ENCODE measurements at places on chromosomes 12 and 14. TPM values are rescaled to one million over a fixed set of nuclear protein-coding genes. Genes with fewer than 3 reads are reported as not detected.

TMEM120B gene
- polyA plus RNA-seq, result 8.5 TPM

PKP2 gene
- polyA plus RNA-seq, result 26.5 TPM

TEX52 gene
- not detected for polyA plus RNA-seq

GALNT9 gene
- polyA plus RNA-seq, result not detected

LTB4R2 gene
- 7.5 TPM for polyA plus RNA-seq

RNU4-1 gene
- polyA plus RNA-seq, result not detected

STYK1 gene
- 1.3 TPM for polyA plus RNA-seq

COL2A1 gene
- polyA plus RNA-seq, result 0.14 TPM

DNA sequence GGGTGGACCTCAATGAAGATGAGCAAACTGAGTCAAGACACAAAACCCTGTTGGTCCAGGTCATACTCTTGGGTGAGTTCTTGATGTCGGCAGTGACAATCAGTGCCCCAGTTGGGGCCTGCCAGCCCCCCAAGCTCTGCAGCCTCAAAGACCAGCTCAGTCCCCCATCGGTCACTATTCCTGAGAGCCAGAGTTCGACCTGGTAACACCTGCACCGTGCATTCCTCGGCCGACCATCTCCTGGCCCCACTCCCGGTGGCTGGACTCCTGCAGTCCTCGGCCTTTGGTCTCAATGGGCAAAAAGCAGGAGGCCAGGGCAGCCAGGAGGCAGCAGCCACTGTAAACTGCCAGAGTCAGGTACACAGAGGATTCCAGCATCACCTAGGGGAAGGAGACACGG, 32.5 kb downstream of the DAO start:
- no peak for DNase-seq

GRCh38 chr12:87169010-87169409, 860.2 kb downstream of the C12orf50 start:
- DNase-seq, result no peak

GRCh38 chr12:48118284-48118871, 786 bp upstream of the PFKM start:
- DNase-seq, result no peak

GRCh38 chr14:95577067-95577800, 42.4 kb downstream of the GLRX5 start:
- no peak for DNase-seq

DNA sequence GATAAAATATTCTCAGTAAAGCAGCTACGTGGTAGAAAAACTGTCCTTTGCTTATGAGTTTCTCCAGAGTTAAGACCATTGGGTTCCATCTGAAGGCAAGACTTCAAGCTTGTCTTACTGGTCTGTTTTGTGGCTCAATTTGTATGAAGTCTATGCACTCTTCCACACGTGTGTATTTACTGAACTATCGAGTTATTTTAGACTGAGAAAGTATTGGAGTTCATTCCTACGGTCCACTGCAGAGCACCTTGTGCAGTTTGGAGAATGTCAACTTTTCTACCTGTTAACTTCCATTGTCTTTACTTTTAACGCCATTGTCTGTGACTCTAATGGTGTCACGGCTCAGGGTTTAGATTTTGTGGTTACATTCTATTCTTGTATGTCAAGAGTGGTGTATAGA, 3.7 kb downstream of the HIF1A start:
- DNase-seq, result no peak

- DNase-seq, result no peak
These were observed 669.8 kb upstream of the LRFN5 start for GRCh38 chr14:40936861-40937260.

DNA sequence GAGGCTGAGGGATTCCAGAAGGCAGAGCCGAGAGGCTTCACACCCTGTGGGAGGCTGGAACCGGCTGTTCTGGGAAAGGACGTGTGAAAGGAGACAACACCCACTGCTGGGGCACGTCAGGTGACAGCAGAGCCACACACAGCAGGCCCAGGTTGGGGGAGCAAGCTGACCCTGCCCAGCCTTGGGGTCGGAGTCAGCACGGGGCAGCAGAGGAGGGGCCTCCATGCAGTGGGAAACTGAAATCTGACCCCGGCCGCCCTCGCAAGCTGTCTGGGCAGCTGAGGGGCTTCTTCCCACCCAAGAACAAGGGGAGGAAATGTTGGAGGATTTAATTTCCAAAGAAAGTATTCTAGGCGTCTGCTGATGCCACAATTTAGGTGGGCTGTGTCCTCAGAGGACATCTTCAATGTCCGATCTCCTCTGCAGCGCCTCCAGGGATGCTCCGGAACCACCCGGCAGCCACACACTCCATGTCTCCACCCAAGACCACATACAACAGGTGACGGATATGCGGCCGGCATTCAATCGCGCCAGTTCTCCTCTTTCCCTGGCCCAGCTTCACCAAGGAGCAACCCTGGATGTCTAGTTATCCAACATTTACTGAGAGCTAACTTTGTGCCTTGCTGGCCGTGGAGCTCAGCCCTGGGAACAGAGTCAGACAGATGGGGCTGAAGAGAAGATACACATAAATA, 30.7 kb downstream of the SNRNP35 start:
- no peak for DNase-seq

DNA sequence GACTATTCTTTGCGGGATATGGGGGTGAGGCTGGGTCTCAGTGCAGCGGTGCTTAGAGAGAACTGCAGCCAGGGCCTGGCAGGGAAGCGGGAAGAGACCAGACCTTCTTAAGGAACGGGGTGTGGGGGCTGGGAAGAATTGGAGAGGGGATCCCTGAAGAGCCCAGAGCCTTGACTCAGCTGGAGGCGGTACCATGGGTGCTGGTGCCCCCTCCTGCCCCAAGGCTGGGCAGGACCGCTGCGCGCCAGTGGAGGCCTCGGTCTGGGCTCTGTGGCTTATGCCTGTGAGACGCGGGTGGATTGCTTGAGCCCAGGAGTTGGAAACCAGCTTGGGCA, 1.3 kb upstream of the RNU7-1 start:
- DNase-seq, result no peak

Measured in foreskin keratinocyte (primary cell).